ENCODE measurements at places on chromosomes 13 and 19.

GRCh38 chr13:20544201-20544923 lies 18.7 kb upstream of the CRYL1 start:
- DNase-seq, result no peak

- DNase-seq, result peak; percentile 61
Observed at GRCh38 chr19:3054972-3055740, 7.1 kb downstream of the TLE5 start.

DNA sequence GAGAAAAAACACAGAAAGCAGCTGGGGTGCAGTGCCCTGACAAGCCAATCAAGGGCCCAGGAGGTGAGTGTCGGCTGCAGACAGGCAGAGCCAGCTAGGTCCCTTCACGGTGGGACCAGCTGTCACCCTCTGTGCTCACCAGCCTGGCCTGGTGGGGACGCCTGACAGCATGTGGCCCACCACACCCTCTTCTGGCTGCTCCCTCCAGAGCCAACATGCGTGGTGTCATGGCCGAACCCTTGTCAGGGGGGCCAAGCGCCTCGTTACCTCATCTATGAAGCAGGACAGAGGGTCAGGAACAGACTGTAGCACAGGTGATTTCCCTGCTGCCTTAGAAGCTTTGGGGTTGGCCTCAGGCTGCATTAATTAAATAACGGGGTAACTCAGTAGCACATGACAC lies 40.0 kb upstream of the ISYNA1 start:
- DNase-seq, result no peak

GRCh38 chr19:36152352-36153091 lies at the start of gene COX7A1:
Gene COX7A1 (minus strand): TSS chr19:36152447. CDS start chr19:36152407, 40 bp downstream.
- DNase-seq, result no peak

GRCh38 chr19:56132316-56132822 lies 8.7 kb upstream of the ZNF444 start:
- DNase-seq, result no peak

GRCh38 chr13:109160887-109161669 lies 531.7 kb downstream of the MYO16 start:
- DNase-seq, result no peak

- peak; percentile 52 for DNase-seq
Observed at GRCh38 chr19:18251587-18252369, 22.5 kb downstream of the IQCN start.

- DNase-seq, result peak; percentile 75
Observed at GRCh38 chr13:44879452-44880058, 109.7 kb downstream of the NUFIP1 start.

GRCh38 chr19:17159466-17160393 lies 55.4 kb upstream of the USE1 start:
- DNase-seq, result no peak

DNA sequence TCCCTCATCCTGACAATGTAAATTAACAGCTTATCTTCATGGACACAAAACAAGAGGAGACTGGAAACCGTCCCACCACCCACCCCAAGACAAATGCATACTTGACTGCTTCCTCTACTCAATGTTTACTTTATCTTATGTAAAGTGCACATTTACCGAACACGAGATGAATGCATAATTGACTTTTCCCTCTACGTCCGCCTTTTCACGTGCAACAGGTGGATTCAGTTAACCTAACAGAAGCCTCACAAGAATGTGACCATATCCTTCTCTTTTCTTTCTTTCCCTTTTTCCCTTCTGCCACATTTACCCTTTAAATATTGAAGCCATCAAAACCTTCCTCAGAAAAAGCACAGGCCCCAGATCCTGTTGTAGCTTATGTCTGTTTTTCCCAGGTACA lies 468.0 kb downstream of the UQCRFS1 start:
- DNase-seq, result no peak

DNA sequence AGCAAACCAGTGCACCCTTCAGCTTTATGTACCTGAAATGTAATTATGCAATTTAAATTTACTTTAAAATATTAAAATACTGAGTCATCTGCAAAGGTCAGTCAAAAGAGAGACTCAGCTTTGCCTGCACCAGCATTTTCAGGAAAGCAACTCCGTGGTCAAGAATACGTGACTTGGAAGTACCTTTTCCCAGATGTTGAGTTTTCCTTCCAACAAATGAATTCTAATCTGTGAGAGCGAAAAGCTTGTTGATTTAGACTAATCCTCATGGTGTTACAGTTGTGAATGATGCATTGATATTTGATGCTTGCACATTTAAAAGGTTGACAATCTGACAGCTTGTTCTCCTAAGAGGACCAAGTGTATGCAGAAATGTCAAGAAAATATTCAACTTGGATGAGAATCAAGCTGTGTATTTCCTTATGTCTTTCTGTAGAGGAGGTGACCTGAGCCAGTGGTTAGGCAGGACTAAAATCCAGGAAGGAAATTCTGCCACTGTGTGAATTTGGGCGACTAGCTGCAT lies 270.4 kb downstream of the ABCC4 start:
- no peak for DNase-seq

- peak; percentile 12 for DNase-seq
Observed at GRCh38 chr19:4866595-4867424, 657 bp downstream of the PLIN3 start.

DNA sequence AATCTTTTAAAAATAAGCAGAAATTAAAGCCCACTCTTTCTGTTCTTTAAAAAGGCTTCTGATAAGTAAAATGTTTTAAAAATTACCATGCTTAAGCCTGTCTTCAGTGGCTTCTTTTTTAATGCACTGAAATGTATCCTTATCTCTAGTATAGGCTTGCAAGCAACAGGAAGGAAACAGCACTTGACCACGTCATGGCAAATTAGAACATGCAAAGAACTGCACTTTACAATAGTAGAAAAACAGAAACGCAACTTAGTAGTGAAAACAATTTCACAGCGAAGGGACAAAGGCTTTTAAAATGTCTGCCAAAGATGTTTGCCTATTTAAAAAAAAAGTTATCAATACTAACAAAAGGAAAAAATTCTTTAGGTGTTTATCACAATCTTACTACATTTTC lies 36.3 kb downstream of the ELF1 start:
- no peak for DNase-seq

DNA sequence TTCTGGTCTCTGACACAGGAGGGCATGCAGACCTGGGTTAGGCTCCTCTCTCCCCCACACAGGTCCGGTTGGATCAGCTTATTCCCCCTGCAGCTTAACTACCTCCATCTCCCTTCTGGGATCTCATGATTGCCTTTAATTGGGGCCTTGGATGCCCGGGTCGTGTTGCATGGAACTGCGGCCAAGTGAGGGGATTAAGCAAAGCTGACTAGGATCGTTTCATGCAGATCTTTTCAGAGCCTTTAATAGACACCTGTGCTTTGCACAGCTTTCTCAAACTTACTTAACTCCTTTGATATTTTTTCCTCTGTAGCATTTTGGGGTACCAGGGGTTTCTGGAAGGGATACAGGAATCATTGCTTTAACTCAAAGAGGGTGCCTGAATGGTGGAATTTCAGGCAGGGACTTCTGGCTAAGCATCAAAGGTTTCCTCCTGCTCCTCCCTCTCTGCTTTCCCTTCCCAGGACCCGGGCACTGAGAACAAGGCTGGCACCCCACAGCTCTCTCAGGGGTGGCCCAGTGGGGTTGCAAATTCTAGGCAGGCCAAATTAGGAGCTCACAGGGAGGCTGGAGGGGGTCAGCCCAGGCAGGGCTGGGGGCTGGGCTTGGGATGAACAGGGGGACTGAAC lies 477 bp downstream of the NFILZ start:
- no peak for DNase-seq

DNA sequence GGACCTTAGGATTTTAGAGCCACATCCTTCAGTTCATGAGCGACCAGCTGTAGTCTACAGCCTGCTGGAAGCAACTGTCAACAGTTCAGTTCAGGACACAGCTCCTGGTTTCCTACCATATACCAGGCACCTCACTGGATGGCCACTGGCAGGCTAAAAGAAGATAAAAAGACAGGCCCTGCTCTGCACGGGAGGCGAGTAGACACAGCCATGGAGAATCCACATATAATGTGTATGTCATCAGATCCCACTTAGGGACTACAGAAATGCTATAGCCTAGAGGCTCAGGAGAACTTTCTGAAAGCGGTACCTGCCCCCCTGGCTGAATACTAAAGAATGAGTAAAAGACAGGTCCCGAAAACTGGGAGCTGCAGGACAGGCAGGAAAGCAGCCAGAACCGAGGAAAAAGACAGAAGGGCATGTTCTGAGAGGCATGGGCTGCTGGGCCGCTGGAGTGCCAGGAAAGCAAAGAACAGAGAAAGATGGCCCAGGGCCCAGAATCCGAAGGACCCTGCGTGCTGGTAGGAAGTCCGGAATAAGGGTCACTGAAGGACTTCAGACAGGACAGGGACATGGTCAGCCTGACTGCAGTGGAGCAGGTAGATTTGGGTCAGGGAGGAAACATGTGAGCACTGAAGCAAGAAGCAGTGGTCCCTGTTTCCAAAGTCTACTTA lies 23.5 kb downstream of the DZIP1 start:
- DNase-seq, result no peak

DNA sequence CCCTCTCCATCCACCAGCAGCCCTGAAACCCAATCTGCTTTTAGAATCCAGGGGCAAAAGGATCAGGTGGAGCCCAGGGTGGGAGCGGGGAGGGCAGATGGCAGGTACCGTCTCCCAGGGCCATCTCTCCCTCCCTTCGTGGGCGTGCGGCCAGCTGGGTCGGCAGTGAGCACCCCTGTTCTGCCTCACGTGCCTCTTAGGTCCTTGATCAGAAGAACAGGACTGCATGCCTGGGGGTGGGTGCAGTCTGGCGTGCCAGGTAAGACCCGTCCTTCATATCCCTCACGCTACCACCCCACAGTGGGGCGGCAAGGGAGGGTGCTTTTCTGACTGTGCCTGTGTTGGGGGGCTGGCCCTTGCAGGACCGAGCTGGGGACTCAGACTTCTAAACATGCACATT lies 2.0 kb downstream of the SLC8A2 start:
- no peak for DNase-seq

DNA sequence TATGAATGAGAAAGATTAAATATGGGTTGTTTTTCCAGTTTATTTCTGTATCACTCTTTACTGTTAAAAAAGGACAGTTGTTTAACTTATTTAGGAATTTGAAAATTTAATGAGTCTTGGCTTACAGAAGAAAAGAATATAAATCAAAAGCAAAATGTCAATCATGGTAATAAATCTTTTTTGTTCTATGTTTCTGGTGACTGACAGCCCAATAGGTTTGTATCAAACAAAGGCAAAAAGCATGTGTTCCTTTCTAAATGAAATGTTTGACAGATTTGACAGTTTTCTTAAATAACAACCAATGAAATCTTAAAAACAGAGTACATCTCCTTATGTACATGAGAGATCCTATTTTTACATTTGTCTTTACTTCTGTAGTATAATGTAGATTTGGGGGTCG lies 11.0 kb downstream of the PCDH9 start:
- no peak for DNase-seq

DNA sequence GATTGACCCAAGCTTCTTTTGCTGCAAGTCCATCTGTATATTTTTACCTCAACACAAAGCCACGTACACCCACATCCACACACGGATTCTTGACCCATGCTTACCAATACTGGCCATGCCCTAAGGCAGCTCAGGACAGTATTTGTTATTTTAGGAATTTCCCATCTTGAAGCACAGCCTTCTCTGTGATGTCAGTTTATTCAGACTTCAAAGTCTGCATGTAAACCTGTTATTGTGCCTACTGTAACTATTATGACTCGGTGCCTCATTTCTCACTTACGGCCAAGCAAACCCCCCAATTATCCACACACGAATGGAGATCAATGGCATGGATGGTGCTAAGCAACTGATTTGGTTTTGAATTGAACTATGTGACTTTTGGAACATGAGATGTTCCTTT lies 17.5 kb downstream of the CLDN10 start:
- DNase-seq, result peak; percentile 38

DNA sequence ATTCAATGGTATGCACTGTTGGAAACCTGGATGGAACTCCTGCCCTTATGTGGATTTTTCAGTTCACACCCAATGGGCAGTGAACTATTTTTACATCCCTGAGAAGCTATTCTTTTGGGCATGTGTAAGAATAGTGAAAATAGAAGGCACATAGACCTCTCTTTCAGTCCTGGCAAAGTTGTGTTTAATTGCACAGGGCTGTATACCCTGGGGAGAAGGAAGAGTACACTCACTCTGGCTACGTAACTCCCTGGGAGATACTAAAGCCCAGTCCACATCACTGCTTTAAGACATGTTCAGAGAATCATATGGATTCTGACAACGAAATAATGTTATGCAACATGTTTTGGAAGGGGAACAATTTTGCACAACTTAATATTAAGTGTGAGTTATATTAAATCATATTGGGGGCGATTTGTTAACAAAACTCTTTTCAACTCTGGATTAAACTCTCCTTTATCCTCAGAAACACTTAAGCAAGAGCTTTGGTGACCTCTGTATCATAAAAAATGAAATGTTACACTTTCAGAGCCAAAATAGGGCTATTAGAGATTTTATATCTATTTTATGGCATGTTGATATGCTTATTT lies 166.1 kb downstream of the DCT start:
- DNase-seq, result no peak

DNA sequence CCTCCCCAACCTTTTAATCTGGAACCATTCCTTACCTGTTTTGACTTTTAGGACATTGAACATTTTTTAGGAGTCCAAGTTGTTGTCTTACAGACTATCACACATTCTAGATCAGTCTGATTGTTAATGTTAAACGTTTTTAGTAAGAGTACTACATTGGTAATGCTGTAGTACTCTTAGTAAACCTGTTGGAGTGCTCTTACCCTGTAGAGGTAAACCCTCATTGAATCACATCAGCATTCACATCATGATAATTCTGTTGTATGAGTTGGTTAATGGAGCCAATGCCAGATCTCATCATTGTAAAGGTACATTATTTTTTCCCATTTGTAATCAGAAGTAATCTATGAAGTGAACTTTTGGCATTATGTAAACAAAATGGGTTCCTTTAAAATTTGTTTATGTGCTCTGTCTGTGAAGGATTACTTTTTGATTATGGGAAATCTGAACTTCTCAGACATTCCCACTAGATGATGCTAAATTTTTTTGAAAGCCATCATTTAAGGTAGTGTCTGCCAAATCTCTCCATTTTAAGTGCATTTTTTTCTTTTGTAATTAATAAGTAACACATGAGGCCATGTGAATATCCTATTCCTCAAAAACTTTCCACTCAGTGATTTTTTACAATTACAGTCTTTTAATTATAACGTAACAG lies 55.2 kb downstream of the VWA8 start:
- peak; percentile 80 for DNase-seq

DNA sequence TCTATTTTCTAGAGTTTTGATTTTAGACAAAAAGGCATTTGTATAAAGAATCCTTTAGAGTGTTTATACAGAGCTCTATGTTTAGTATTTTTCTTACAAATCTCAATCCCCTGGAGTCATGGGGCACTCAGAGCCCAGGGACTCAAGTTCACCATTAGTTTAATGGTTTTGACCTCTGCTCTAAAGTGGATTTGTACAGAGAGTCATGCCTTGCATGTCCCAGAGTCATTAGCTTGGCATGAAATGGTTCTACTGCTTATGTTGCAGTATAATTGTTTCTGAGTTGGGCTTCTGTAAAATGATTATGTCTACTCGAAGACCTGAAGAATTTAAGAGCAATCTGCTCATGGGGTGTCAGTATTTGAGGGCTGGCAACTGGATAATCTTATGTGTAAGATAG lies 406.2 kb downstream of the DLEU7 start:
- DNase-seq, result peak; percentile 92

- no peak for DNase-seq
Observed at GRCh38 chr13:27186295-27186694, 14.7 kb upstream of the USP12 start.
